ENCODE measurements at places on chromosomes 11 and 22.
A peak's percentile ranks its signal among the peaks of the same experiment; 100 is the strongest.

- no peak for DNase-seq
These were observed 18.8 kb downstream of the SC5D start for GRCh38 chr11:121311373-121311772.

DNA sequence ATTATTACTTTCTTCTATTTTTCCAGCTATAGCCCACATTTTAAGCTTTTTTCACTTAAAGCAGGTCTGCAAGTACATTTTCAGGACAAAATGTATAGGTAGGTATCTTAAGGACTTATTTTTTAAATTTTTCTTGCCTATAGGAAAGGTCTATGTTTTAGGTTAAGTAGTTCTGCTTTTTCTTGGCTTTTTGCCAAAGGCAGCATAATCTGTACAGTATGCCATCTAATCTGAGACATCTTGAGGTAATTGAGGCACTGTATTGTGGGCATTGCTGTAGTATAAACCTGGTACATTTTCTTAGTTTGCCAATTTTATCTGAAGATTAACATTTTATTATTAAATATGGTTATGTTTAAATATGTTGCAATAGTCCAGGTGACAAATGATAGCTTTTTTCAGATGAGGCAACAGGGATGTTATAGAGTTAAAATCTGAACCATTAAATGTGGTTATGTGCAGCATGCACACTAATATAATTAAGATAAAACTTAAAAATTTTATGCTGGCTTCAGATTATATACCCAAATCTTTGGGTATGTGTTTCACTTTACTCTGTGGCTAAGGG is 42.9 kb downstream of the QSER1 start:
- DNase-seq: no peak

DNA sequence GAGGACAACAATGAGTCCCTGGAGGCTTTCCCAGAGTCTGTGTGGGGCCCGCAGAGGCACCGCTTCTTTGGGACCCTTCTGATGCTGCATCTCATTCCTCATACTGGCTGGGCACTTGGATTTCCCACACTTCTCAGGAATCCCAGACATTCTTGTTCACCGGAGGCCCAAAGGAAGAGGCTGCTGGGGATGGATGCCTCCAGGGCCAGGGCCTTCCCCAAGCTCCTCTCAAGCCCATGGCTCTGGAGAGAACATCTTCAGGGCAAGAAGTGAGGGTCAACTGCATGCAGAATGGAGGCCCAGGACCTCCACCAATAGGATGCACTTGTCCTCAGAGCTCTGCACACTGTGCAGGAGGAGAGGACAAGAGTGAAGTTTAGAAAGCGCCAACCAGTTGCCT is 34.6 kb downstream of the DKK3 start:
- no peak for DNase-seq

- no peak for DNase-seq
These were observed 2.0 kb upstream of the KMT5B start for GRCh38 chr11:68215087-68215445.

DNA sequence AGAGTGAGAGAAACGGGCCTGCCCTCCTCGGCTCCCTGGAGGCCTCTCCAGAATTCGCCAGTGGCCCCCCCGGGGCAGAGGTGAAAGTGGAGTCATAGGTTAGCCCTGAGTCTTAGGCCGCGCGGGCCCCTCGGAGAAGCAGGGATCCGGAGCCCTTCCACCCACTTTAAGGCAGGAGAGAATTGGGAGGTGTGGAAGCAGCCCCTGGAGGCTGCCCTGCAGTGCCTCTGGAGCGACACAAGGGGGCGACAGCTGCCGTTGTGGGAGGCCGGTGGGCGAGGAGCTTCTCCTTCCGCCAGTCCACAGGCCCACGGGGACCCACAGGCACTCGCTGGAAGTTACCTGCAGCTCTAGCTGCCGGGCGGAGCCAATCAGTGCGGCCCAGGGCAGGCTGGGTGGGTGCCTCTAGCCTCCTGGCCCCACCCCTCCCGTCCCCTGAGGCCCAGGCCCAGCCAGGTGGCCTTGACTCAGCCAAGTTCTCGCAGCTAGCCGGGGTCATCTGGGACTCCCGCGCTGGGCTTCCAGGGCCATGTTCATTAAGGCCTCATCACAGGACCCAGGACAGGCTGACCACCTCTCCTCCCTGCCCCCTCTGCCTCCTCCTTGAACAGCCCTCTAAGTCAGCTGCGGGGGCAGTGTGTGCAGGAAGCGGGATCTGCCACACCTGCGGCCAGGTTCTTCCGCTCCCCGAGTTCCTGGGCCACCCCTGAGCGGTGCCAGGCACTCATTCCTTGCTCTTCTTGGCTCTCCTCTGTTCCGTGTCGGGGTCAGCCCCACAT is 5.0 kb downstream of the DGKZ start:
- no peak for DNase-seq

- DNase-seq: no peak
These were observed 50.7 kb downstream of the BMAL1 start for GRCh38 chr11:13328286-13328685.

GRCh38 chr22:50737728-50738648 is at the start of gene ACR:
TSS of gene ACR (plus strand) at chr22:50738204. CDS start at chr22:50738236, 32 bp downstream.
- no peak for DNase-seq

DNA sequence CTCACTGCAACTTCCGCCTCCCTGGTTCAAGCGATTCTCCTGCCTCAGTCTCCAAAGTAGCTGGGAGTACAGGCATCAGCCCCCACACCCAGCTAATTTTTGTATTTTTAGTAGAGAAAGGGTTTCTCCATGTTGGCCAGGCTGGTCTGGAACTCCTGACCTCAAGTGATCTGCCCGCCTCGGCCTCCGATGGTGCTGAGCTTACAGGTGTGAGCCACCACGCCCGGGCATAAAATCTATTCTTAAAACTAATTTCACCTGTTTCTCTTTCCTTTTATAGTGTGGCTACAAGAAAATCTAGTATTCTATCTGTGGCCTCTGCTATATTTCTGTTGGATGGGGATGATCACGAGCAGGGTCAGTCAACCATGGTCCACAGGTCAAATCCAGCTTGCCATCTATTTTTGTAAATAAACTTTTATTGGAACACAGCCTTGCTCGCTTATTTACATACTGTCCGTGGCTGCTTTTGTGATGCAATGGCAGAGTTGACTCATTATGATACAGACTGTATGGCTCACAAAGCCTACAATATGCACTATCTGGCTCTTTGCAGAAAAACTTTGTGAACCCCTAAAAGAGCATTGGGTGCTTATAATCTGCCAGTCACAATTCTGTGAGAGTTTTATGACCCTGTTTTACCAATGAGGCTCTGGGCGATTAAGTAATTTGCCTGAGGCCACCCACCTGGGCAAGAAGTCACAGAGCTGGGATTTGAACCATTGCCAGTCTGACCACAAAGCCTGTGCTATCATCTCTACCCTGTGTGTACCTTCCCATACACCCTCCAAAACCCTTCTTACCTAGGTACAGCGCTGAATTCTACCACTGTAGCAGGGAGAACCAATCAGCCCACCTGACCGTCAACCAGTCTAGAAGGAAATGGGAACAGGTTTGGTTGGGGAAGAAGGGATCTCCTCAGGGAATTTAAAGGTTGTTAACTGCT is 28.3 kb downstream of the SLC1A2 start:
- no peak for DNase-seq

GRCh38 chr11:66904981-66905521 is 48.2 kb downstream of the LRFN4 start:
- no peak for DNase-seq

DNA sequence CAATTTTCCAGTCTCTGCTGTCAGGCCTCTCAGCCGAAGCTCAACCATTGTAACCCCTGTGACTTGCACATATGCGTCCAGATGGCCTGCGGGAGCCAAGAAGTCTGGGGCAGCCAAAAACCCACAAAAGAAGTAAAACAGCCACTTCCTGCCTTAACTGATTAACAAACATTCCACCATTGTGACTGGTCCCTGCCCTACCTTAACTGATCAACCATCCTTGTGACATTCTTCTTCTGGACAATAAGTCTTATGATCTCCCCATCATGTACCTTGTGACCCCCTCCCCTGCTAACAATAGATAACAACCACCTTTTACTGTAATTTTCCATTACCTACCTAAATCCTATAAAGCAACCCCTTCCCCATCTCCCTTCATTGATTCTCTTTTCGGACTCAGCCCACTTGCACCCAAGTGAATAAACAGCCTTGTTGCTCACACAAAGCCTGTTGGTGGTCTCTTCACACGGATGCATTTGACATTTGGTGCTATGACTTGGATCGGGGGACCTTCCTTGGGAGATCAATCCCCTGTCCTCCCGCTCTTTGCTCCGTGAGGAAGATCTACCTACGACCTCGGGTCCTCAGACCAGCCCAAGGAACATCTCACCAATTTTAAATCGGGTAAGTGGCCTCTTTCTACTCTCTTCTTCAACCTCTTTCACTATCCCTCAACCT is 1.3 kb upstream of the NDUFC2 start:
- DNase-seq: peak; percentile 84

DNA sequence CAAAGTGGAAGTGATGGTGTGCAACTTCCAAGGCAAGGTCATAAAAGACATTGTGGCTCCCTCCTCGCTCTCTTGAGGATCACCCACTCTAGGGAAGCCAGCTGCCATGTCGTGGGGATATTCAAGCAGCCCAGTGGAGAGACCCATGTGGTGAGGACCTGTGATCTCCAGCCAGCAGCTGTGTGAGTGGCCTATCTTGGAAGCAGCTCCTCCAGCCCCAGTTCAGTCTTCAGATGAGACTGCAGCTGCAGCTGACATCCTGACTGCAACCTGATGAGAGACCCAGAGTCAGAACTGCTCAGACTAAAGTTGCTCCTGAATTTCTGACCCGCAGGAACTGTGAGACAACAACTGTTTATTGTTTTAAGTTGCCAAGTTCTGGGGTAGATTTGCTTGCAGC is 86.4 kb upstream of the GRK3 start:
- no peak for DNase-seq

- peak; percentile 92 for DNase-seq
These were observed 23.1 kb upstream of the CDC42EP2 start for GRCh38 chr11:65291613-65292012.

DNA sequence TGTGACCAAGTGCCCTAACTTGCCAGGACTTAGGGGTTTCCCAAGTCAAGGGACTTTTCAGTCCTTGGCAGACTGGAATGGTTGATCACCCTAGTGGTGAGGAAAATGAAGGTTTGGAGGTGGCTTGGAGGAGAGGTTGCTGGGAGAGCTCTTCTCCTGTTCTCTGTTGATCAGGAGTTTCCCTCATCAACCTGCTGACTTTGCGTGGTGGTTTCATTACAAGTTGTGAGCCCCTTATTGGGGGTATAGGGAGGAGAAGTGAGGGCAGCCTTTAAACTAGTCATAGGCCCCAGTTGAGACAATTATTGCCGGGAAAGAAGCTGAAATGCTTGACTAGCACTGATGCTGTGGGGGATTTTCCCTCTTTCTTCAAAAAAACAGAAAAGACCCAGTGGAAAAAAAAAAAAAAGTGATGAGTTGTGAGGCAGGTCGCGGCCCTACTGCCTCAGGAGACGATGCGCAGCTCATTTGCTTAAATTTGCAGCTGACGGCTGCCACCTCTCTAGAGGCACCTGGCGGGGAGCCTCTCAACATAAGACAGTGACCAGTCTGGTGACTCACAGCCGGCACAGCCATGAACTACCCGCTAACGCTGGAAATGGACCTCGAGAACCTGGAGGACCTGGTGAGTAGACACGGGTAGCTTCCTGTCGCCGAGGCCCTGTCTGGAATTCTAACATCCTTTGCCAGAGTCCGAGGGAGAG is at the start of gene CXCR5:
TSS of gene CXCR5 (plus strand) at position 525 of the 704 bp plus-strand sequence. CDS start at position 575, 50 bp downstream.
- no peak for DNase-seq

DNA sequence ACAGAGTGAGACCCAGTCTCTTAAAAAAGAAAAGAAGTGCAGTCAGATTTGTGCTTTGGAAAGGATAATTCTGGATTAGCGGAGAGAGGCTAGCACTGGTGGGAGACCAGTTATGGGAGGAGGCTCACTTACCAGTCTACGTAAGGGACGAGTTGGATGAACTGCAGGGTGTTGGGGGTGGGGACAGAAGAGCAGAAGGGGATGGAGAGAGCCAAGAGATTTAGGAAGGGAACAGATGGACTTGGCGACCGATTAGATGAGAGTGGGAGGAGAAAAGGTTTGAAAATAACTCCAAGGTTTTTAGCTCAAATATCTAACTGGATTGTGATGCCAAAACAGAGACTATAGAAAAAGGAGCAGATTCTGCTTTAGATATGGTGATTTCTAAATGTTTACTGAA is 81.4 kb downstream of the SFI1 start:
- DNase-seq: no peak

DNA sequence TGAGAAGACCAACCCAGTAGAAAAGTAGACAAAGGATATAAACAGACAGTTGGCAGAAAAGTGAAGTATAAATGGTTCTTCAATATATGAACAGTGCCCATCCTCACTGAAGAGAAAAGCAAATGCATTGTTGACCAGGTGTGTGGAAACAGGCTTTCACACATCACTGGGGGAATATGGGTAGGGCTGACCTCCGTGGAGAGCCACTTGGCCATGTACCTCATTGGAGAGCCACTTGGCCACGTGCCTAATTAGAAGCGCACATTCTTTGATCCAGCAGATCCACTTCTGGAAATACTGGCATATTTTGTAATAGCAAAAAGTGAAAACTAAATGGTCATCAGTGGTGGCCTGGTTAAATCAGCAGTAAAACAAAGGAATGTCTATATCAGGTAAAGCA is 43.2 kb downstream of the PPP6R3 start:
- no peak for DNase-seq

GRCh38 chr11:74822170-74822569 is 73.5 kb downstream of the RNF169 start:
- DNase-seq: no peak

GRCh38 chr11:82907371-82907770 is 5.8 kb downstream of the DDIAS start:
- no peak for DNase-seq

- no peak for DNase-seq
These were observed 733 bp upstream of the GRAMD1B start for GRCh38 chr11:123429336-123429735.

- DNase-seq: peak; percentile 39
These were observed 115.0 kb downstream of the MN1 start for GRCh38 chr22:27686534-27686933.

- DNase-seq: no peak
These were observed 68.5 kb upstream of the NARS2 start for GRCh38 chr11:78642979-78643675.

GRCh38 chr22:48744283-48744641 is 1083.4 kb downstream of the BRD1 start:
- no peak for DNase-seq

DNA sequence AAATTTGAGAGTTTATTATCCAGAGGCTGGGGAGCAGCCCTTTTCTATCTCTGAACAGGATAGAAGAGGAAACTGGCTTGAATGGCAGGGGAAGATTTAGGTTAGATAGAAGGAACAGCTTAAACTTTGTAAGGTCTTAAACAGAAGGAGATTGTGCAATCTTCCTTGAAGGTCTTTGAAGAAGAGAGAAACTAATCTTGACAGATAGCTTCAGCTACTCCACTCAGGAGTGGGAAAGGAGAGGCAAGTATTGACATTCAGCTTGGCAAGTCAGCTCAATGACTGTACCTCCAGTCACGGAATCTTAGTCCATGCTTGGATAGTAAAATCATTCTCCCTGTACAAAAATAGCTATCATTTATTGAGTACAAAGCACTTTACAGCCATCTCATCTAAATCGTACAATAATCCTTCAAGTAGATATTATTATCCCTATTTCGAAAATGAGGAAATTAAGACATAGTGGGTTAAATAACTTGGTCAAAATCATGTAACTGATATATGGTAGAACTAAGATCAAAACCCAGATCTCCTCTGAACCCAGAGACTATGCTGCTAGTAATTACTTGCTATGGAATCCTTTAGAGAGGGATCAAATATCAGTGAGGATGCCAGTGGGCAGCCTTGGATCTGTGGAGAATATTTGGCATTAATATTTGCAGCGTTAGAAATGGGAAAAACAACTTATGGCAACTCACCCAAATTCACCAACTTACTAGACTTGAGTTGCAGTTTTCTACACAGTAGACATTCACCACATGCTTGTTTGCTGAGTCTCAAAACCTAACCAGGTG is 14.6 kb downstream of the C11orf97 start:
- DNase-seq: no peak

- DNase-seq: no peak
These were observed 26.5 kb downstream of the SGSM3 start for GRCh38 chr22:40396882-40397281.

Measured in SJSA1 (cell line).